Psoas muscle (tissue), 8 donors: ENCODE measurements at places on chromosomes 6 and 20. TPM values are rescaled to one million over a fixed set of nuclear protein-coding genes. Genes with fewer than 3 reads are reported as not detected.

Gene SPINT4
- not detected for total RNA-seq

Gene HTR1E
- total RNA-seq, result not detected

DNA sequence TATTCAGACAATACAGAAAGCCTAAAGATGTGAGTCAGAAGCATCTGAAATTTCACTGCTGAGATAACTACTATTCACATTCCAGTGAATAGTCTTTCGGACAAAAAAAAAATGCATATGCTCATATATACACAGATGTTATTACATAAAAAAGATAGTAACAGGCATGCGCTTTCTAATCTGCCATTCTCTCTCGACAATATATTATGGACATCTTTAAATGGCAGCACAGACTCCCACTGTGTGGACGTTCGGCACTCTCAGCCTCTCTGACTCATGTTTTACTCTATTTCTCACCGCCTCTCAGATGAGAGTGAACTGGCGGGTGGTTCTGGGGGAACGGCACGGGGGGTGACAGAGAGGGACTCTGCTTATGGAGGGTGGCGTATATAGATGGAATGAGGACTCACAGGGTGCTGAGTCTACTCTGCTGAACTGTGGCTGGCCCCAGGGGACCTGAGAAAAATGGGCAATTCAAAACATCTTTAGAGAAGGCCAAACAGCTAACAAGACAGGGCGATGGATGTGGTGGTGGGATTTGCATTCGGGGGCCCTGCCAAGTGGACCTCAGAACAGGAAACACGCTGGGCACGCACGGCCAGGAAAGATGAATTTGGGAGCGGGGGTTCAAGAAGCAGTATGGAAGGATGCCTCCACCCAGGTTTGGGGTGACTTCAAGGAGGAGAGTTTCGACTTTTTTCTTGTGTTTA, 68.9 kb downstream of the MDGA1 start:
- DNase-seq, result no peak

DNA sequence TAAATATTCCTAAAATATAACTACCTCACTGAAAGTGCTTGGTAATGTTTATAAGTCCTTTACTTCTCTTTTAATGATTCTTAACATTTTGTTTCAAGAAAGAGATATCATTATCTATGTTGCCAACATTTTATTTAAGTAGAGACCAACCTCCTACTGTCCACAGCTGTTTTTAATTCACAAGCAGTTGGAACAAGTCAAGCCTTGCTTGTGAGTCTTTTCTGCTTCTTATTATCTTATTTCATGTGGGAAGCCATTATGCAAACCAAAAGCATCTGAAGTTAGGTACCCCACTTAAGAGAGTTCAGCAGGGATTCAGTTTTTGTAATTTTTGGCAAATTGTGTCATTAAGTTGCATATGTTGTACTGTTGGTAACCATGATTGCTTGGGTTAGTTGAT, 1714.5 kb downstream of the GRIK2 start:
- no peak for DNase-seq

DNA sequence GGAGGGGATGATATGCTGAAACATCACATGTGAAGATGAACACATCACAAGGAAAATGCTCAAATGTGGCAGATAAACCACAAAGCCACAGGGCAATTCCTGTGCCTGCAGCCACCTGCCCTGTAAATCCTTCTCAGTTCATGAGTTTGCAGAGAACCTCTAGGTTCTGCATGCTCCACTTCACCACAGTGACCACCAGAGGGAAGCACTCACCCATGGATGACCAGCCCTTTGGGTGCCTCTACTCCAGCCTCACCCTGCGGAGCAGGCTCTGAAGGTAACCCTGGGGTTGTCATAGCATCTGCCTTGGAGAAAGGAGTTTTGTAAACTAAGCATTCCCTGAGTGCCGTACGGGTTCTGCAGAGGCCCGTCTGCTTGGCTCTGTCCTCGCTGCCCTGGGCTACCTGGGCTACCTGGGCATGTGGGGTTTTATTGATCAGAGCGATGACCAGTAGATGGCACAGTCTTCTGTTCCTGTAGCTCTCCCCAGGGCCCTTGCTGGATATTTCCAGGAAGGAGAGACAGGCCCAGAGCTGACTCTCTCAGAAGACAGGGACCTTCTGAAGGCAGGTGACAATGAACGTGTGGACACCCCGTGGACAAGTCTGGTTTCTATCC, 31.7 kb upstream of the CST1 start:
- no peak for DNase-seq

- DNase-seq, result no peak
Measured at GRCh38 chr6:18011287-18011686, 23.9 kb upstream of the KIF13A start.

- DNase-seq, result no peak
Measured at GRCh38 chr6:145141572-145141971, 593.7 kb downstream of the EPM2A start.

- no peak for DNase-seq
Measured at GRCh38 chr6:159727717-159728445, 575 bp downstream of the WTAP start.

GRCh38 chr20:58001381-58001780, 227.1 kb downstream of the ANKRD60 start:
- DNase-seq, result peak; percentile 54

DNA sequence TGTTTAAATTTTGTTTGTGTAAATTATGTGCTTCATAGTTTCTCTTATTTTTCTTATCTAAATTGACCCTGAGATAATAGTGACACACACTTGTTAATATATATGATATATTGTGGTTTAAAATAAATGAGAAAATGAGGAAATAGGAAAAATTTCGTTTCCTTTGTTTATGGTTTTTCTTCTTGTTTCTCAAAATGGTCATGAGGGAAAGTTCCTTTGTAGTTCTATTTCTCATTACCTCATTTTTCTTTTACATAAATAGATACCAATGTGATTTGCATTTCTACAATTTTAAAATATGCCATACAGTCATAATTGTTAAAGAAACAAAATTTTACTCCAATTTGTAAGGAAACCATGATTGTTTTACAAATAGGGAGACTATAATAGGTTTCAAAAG, 9.2 kb downstream of the OR2A4 start:
- DNase-seq, result no peak

GRCh38 chr20:25588491-25588890, 3.2 kb upstream of the NINL start:
- DNase-seq, result no peak
